ENCODE measurements at places on chromosomes 7 and 10. TPM values are rescaled to one million over a fixed set of nuclear protein-coding genes. Genes with fewer than 3 reads are reported as not detected.

Gene SORCS3
- total RNA-seq, result not detected

Gene KIF11
- 78.5 TPM for total RNA-seq

Gene EFCAB10
- not detected for total RNA-seq

Gene TRIM73
- total RNA-seq, result 8.5 TPM

- DNase-seq, result no peak
These were observed 78.2 kb upstream of the SEC61G start for GRCh38 chr7:54837168-54837567.

GRCh38 chr10:11143242-11143641 lies 125.6 kb downstream of the CELF2 start:
- no peak for DNase-seq

- no peak for DNase-seq
These were observed 621.8 kb upstream of the FZD8 start for GRCh38 chr10:36263871-36264270.

GRCh38 chr10:51654918-51655317 lies 44.5 kb downstream of the CSTF2T start:
- DNase-seq, result no peak

GRCh38 chr7:2950578-2950977 lies 93.1 kb downstream of the CARD11 start:
- DNase-seq, result no peak

All from activated CD4-positive, alpha-beta memory T cell treated with anti-CD3 and anti-CD28 coated beads, Interleukin-2, amount 10 ng/mL, durations not matched to agents 7 days and 5 days (primary cell).